Stimulated activated CD8-positive, alpha-beta memory T cell treated with anti-CD3 and anti-CD28 coated beads, Interleukin-12 subunit alpha, Interleukin-12 subunit beta, amount 100 ng/mL, for 1 hour (primary cell): ENCODE measurements at places on chromosomes 12 and 14.
A peak's percentile ranks its signal among the peaks of the same experiment; 100 is the strongest.

- DNase-seq, result no peak
Observed at GRCh38 chr12:89920866-89921265, 212.2 kb upstream of the ATP2B1 start.

- DNase-seq, result no peak
Observed at GRCh38 chr12:17030338-17030737, 424.4 kb upstream of the LMO3 start.

- no peak for DNase-seq
Observed at GRCh38 chr12:32549675-32550079, 129.4 kb upstream of the DNM1L start.

GRCh38 chr12:50074936-50075807, 10.0 kb upstream of the SMARCD1 start:
- peak; percentile 71 for DNase-seq

GRCh38 chr12:41983394-41983793, 161.3 kb downstream of the GXYLT1 start:
- DNase-seq, result no peak

DNA sequence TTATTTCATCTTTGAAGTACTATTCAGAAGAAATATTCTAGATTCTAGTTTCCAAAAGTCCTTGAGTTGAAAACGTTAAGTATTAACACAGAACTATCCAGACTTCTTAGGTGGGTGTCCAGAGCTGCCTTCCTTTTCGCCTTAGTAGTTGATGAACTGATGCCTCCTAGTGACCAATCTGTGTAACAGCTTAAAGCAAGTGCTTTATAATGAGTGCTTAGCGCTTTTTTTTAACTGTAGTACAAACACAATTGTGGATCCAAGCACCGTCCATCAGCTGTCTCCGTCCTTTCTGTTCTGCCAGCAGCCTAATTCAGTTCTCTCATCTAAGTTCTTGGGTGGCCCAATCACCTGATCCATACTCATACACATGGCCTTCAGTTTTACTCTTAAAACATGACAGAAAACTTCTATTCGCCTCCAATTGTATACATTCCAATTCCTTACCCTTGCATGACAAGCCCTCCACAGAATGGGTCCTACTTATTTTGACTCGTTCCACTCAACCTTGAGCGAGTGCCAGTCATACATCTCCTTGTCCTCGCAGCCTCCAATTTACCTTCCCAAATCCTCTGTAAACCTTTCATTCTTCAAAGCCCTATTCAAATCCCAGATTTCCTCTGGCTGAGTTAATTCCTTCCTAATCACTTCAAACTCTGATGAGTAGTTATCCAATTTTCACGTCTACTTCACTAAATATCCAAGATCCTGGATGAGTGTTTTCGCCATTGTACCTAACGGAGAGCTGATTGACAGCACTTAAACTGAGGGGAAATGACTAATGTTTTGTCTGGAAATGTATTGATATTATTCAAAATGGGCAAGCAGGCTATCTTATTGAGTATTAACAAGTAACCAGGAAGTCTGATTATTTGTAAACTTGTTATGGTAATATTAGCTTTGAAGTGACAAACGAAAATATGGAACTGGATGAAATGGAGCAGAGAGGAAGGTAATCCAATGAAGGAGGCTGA, 5.8 kb upstream of the PHLDA1 start:
- no peak for DNase-seq

GRCh38 chr12:53267306-53267998, 647 bp upstream of the ESPL1 start:
- DNase-seq, result no peak

- no peak for DNase-seq
Observed at GRCh38 chr12:65192963-65193516, 23.7 kb downstream of the LEMD3 start.

DNA sequence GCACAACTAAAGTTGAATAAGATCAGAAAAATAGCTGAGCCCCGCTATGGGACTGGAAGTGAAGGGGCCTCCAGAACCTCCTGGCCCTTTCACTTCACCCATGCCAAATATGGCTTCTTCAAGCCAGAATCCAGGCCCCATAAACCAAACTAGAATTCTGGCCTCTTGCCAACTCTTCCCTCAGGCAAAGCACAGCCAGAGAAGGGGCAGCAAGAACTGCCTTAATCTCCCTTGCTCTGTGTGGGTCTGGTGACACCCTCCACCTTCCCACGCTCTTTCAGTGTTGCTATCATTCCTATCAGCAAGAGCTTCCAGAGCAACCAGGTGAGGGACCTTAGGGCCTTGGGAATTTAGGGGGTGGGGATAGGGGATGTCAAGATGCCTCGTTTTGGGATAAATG, 3.1 kb upstream of the PNMA1 start:
- no peak for DNase-seq

GRCh38 chr12:13504736-13505135, 308.2 kb downstream of the EMP1 start:
- DNase-seq, result no peak

DNA sequence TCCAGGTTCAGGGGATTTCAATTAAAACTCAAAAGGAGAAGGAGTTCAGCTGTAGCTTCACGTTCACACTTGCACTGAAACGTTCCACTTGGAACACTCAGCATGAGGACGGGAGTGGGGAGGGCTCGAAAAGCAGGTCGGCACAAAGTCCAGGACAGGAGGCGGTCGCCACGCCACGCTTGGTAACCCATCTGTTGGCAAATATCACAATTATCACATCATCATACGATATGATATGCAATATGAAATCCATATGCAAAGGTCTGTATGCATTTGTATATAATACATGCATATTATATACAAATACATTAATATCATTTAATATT, 17.2 kb downstream of the ADGRD1 start:
- no peak for DNase-seq

- DNase-seq, result no peak
Observed at GRCh38 chr12:117472983-117473382, 111.6 kb upstream of the NOS1 start.

- DNase-seq, result peak; percentile 52
Observed at GRCh38 chr14:22002860-22003284, 329.3 kb upstream of the OR4E1 start.

DNA sequence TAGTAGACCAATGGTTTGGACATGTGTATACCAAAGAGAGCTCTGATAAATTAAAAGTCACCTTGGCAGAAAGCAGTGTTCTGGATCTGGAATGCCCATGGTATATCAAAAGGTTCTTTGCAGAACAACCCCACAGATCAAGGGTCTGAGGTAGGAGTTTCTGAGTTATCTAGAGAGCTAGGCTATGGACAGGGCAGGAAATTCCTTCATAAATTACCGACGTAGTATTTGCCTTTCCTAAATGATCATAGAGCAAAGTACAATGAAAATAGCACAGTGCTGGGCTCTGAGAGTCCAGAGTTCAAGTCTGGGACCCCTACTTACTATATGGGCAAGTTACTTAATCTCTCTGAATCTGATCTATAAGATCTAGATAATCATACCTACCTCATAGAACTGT, 35.3 kb upstream of the PELI2 start:
- DNase-seq, result no peak

GRCh38 chr12:98274430-98275130, 240.8 kb upstream of the TMPO start:
- no peak for DNase-seq

GRCh38 chr14:52079239-52079959, 10.5 kb upstream of the NID2 start:
- no peak for DNase-seq

DNA sequence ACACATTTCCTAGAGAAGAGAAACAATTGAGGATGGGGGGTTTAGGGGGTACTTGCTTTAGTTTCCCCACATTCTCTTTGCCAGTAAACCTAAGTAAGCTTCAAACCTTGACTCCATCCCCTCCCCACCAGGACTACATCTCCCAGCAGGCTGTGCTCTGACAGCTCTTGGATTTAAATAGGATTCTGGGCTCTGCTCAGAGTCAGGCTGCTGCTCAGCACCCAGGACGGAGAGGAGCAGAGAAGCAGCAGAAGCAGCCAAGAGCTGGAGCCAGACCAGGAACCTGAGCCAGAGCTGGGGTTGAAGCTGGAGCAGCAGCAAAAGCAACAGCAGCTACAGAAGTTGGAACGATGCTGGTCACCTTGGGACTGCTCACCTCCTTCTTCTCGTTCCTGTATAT, 20.6 kb downstream of the RDH12 start:
- no peak for DNase-seq

GRCh38 chr14:71539650-71540285, 392.5 kb upstream of the RGS6 start:
- no peak for DNase-seq

DNA sequence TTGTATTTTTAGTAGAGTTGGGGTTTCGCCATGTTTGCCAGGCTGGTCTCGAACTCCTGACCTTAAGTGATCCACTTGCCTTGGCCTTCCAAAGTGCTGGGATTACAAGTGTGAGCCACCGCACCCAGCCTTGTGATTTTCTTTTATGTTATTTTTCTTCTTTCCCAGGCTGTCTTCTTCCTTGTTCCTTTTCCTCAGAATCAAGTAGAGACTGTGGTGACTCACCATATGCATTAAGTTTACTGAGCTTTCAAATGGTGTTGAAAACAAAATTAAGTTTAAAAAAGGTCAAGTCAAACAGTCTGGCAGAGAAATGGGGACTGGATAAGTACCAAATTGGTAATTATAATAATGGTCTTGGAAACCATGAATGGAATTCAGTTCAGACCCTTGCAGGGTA, 5.7 kb downstream of the ARPC3 start:
- DNase-seq, result no peak

- DNase-seq, result no peak
Observed at GRCh38 chr12:32448586-32448985, 49.2 kb downstream of the FGD4 start.

GRCh38 chr12:110581931-110582275, 1.2 kb downstream of the PPTC7 start:
- DNase-seq, result no peak

GRCh38 chr14:23423657-23424056, 11.8 kb downstream of the MYH7 start:
- no peak for DNase-seq

DNA sequence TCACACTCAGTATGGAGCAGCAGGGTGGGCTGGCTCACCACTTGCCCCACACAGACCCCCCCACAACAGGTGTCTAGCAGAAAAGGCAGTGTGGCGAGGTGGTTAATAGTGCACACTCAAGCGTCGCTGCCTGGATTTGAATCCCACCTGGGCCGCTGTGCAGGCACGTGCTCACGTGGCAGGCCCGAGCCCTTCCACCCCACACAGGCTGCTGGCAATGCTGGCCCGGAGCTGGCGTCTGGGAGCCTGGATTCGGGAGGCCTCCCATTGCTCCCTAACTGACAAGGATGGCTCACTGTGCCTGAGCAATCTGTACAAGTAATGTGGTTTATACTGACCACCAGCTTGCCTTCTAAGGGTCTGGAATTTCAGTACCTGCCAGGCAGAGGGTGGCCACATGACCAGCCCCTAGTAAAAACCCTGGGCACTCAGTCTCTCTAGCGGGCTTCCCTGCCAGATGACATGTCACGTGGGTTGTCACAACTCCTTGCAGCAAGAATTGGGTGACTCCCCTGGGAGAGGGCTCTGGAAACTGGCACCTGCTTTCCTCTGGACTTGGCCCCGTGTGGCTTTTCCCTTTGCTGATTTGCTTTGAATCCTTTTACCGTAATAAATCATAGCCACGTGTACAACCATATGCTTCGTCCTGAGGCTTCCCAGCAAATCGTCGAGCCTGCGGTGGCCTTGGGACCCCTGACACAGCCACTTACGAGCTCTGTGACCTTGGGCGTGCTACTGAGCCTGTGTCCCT, 72.8 kb downstream of the SCARB1 start:
- no peak for DNase-seq

GRCh38 chr12:116497051-116497591, 62.1 kb upstream of the MAP1LC3B2 start:
- no peak for DNase-seq
